ENCODE measurements at places on chromosomes 7 and 10. TPM values are rescaled to one million over a fixed set of nuclear protein-coding genes. Genes with fewer than 3 reads are reported as not detected.

GRCh38 chr7:148382596-148382995 lies 208.0 kb upstream of the C7orf33 start:
- no peak for DNase-seq

DNA sequence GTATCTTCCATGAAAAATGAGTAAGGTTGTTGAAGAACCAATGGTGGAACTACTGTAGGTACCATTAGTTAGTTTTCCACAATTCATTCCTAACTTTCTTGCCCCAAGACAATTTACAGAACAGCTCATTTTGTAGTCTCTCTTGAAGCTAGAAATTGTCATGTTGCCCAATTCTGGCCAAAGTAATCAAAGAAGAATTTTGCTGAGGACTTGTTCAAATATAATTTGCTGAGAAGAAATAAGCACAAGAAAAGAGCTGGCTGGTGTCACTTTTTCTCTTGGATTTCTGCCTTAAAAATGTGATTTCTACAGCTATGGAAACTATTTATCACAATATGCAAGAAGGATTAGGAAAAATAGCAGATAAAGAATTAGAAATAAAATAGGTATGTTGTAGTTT lies 199.2 kb upstream of the SEMA3A start:
- DNase-seq: no peak

- DNase-seq: peak; percentile 67
These were observed 33.2 kb downstream of the DOCK4 start for GRCh38 chr7:112172870-112173567.

- DNase-seq: no peak
These were observed 243.8 kb downstream of the DYNC1I1 start for GRCh38 chr7:96016056-96016586.

- no peak for DNase-seq
These were observed 7.5 kb upstream of the OR6B1 start for GRCh38 chr7:143992670-143993069.

GRCh38 chr7:111833466-111833865 lies 271.2 kb upstream of the IMMP2L start:
- DNase-seq: no peak

DNA sequence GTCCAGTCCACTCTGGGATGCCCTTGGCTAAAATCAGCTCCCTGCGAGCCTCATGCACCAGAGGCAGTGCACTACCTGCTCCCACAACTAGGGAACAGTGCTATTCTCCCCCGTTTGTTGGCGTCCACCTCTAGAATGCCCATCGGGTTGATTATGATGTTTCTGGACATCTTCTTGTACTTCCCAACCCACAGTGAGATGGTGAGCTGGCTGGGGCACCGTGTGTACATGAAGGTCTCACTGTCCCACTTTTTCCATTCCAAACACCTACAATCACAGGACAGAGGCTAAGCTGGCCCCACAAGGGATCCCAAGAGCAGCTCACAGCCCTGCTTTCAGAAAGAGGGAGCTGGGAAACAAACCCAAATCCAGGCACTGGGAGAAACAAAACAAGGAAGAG lies 126.2 kb upstream of the ZNF92 start:
- no peak for DNase-seq

- DNase-seq: no peak
These were observed 7.6 kb downstream of the PSMA2 start for GRCh38 chr7:42924223-42924838.

- DNase-seq: no peak
These were observed at the start of gene C10orf71 for GRCh38 chr10:49298983-49299815. Gene C10orf71 (plus strand): TSS chr10:49299170. CDS start chr10:49322546, 23,376 bp downstream.

DNA sequence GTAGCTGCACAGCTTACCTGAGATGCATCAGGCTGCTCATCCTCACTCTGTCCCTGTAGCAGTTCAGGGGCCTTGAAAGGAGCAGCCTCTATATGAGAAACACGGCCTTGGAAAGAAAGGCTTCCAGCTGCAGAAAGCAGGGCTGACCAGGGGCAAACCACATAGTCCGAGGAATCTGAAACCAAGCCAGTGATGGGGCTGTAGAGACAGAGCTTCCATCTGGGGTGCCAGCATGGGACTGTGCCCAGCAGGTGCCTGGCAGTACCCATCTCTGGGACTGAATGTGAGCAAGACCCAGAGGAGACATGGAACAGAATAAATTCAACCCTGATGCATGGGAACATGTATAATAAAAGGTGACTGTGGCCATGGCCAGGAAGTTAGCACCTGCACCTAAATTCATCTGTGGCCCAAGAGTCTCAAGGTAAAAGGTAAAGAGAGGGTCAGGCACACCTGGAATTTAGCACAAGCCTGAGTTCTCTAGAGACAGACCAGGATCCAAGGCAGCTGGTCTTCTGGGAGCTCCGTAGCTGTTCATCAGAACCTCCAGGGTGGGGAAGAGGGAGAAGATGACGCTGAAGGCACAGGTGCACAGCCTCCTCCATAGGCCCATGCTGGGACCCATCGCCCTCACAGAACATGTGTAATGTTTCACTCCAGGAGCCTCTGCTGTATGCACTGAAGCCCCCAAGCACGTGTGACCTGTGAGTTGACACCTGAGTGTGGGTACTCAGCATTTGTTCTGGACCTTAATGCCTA lies 25.3 kb downstream of the FRMPD2 start:
- no peak for DNase-seq

GRCh38 chr10:72409167-72409566 lies 54.4 kb upstream of the DNAJB12 start:
- DNase-seq: no peak

DNA sequence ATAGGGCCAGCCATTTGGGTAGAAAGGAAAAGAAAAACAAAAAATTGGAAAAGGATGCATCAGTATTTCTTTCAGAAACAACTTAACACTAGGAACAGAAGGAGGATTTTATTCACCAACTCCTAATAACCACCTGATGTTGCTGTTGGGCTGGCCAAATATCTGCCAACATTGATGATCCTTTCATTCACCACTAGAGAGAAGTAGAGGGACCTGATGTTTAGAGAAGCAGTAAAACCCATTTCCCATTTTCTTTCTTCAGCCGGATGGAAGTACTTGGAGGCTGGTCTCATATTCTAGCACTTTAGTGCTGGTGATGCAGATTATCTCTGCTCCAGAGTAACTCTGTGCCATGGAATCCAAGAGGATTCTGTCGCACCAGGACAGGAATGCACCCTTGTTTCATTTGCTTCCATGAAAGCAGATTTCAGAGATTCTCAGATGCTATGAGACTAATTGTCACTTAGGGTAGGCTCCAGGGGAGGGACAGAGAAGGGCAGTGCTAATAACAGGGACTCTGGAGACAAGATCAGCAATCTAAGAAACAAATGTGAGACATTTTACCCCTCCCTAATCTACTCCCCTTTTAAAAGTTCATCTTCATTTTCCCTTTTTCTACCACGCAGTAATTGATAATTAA lies 3.1 kb downstream of the KLLN start:
- peak; percentile 80 for DNase-seq

GRCh38 chr7:2810682-2811415 lies 33.3 kb downstream of the GNA12 start:
- DNase-seq: no peak

DNA sequence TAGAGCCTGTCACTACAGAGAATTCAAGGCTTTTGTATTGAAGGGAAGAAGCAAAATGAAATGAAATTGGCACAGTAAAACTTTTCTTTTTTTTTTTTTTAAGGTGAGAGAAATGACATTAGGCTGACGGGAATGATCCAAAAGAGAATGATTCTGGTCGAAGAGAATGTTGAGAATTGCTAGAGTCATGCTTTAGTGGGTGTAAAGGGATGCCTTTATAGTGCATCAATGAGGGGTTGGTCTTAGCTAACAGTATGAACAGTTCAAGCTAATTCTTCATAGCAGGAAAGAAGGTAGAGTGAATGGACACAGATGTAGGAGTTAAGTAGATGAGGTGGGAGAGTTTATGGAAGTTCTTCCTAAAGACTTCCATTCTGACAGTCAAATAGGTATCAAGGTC lies 32.3 kb upstream of the LSM8 start:
- DNase-seq: no peak

The MAP3K8 gene
- 0.67 TPM for total RNA-seq

The FZD1 gene
- total RNA-seq: 3.1 TPM

The AKR1D1 gene
- 0.13 TPM for total RNA-seq

The PDK4 gene
- 331 TPM for total RNA-seq

The LRRN3 gene
- total RNA-seq: not detected

The PGAM2 gene
- not detected for total RNA-seq
